ENCODE measurements at places on chromosomes 6 and 20. TPM values are rescaled to one million over a fixed set of nuclear protein-coding genes. Genes with fewer than 3 reads are reported as not detected.

WFDC5 gene
- total RNA-seq: not detected

GRCh38 chr6:14660806-14661579 is 543.4 kb downstream of the CD83 start:
- no peak overlapping the region for H3K4me3 ChIP-seq
- no peak for DNase-seq
- peaks cover 11% of the 10 kb centered on the region for H3K27me3 ChIP-seq
- peaks cover 2% of the 10 kb centered on the region for H3K4me1 ChIP-seq

GRCh38 chr20:38331814-38332213 is 14.5 kb upstream of the LBP start:
- peaks cover 8% of the 10 kb centered on the region for H3K27me3 ChIP-seq
- no peaks in the 10 kb centered on the region for H3K36me3 ChIP-seq
- no peak overlapping the region for H3K4me3 ChIP-seq
- no peak overlapping the region for H3K27ac ChIP-seq

DNA sequence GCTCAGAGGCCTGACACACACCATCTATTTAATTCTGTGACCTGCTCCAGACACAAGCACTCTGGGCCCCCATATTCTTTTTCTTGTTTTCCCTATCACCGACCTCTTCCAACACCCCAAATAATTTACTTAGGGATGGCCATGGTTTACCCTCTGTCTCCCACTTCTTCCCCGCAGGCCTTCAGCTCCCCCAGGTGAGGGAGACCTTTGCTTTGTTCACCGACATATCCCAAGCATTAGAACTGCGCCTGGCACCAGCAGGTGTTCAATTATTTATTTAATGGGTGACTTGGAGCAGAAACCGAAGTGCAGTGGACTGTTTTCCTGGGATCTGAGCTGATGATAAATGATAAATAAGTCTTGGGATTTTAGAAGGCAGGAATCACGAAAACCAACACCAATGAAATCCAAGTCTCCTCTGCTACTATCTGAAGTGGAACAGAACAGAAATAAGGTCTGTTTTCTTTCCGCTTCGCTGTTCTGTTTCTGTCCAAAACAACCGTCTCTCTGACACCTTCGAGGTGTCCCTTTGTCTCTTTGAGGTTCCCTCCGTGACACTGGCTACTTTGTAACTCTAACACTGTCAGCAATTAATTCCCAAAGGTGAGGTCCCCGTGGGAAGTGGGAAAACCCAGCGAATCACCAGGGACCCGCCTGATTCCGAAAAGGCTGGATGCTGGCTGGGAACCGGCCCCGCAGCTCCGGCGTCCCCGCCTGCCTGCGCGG is 1.1 kb upstream of the RIN2 start:
- H3K27me3 ChIP-seq: no peaks in the 10 kb centered on the region
- no peaks in the 10 kb centered on the region for H3K36me3 ChIP-seq
- DNase-seq: no peak

SLC24A3 gene
- total RNA-seq: not detected

DNA sequence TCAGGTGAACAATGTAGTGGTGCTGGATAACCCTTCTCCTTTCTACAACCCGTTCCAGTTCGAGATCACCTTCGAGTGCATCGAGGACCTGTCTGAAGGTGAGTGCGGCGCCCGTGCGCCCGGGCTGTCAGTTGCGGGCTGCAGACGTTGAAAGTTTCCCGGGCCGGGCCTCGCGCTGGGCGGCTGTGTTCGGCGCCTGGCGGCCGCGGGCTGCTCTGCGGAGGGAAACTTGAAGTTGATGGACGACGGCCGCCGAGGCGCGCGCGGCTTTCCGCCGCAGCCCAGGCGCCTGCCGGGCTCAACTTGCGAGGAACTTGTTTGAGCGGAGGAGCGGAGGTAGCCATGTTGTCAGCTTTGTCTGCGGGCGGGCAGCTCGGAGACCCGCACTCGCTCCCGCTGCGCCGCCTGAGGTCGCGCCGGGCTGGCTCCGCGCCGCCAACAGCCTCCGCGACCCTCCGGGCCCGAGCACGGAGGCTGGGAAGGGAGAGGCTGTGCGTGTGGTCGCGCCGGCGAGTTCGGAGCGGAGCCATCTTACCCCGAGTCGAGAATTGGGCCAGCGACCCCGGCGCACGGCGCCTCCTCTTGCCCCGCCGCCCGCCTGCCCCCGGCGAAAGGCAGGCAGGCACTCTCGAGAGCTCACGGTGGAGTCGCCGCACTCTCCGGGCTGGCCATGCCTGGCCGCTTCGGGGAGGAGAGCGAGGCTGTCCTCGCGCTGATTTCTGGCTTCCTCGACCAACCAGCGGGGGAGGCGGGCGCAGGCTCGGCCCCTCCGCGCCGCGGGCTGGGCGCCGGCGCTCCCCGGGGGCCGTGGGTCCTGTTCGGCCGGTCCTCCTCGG is 691 bp downstream of the ASF1A start:
- H3K4me3 ChIP-seq: peak overlapping the region; percentile 56
- 0 out of 2 replicates have a peak, but pooled peaks cover 3% of the 10 kb centered on the region for H3K36me3 ChIP-seq
- H3K27ac ChIP-seq: peak overlapping the region; percentile 85

SRSF12 gene
- not detected for total RNA-seq

GRCh38 chr6:139568956-139569538 is 194.6 kb upstream of the CITED2 start:
- peaks cover 33% of the 10 kb centered on the region for H3K4me1 ChIP-seq
- no peak overlapping the region for H3K4me3 ChIP-seq
- H3K36me3 ChIP-seq: no peaks in the 10 kb centered on the region
- no peak for DNase-seq
- no peaks in the 10 kb centered on the region for H3K27me3 ChIP-seq

PLG gene
- 0.69 TPM for total RNA-seq

MEI4 gene
- total RNA-seq: not detected

RIPPLY2 gene
- not detected for total RNA-seq

DNA sequence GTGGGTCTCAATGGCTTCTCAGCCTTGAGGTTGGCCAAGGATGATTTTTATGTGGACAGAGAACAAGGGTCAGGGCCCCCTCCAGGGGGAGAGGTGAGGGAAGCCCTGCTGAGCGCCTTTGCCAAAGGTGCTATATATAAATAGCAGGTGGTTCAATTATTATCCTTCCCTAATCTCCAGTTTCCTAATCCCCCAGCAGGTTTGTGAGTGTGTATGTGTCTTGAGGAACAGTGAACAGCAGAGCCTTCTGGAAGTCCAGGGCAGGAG is 3.2 kb upstream of the SIRPA start:
- H3K4me3 ChIP-seq: no peak overlapping the region
- H3K4me1 ChIP-seq: peaks cover 17% of the 10 kb centered on the region
- H3K27me3 ChIP-seq: no peaks in the 10 kb centered on the region
- no peak overlapping the region for H3K27ac ChIP-seq

MOG gene
- total RNA-seq: not detected

DNA sequence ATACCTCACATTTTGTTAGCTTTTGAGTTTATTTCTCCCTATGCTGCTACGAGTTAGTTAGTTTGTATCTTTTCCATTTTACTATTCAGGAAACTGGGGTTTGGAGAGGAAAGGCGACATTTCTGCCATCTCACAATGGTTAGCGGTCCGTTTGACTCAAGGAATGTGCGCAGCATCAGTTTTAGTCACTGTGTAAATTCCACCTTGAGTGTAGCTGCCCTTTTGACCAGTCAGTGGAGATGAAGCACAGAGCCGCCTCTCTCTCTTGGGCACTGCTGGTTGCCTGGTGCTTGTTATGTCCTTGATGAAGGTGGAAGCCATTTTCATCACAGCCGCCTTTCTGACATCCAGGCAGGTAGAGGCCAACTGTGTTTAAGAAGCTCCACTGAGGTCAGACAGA is 185.5 kb downstream of the SCP2D1 start:
- H3K36me3 ChIP-seq: no peaks in the 10 kb centered on the region
- no peak overlapping the region for H3K27ac ChIP-seq
- H3K4me1 ChIP-seq: no peaks in the 10 kb centered on the region
- H3K4me3 ChIP-seq: no peak overlapping the region
- H3K27me3 ChIP-seq: no peaks in the 10 kb centered on the region

VWA7 gene
- 14.6 TPM for total RNA-seq

DNA sequence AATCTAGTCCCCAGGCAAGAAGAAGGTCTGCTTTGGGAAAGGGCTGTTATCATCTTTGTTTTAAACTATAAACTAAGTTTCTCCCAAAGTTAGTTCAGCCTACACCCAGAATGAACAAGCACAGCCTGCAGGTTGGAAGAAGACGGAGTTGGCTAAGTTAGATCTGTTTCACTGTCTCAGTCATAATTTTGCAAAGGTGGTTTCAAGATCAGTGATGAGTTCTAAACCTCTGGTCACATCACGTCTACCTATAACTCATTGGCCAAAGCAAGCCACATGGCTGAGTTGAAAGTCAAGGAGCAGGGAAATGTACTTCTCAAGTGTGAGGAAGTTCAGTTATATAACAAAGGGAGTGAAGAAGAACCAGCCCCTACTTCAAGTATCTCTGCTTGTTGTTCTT is 50.5 kb upstream of the ECI2 start:
- H3K27me3 ChIP-seq: no peaks in the 10 kb centered on the region
- DNase-seq: no peak
- H3K36me3 ChIP-seq: no peaks in the 10 kb centered on the region
- no peak overlapping the region for H3K4me3 ChIP-seq
- H3K4me1 ChIP-seq: no peaks in the 10 kb centered on the region

GRCh38 chr6:128310451-128310850 is 209.9 kb downstream of the PTPRK start:
- no peaks in the 10 kb centered on the region for H3K27me3 ChIP-seq
- H3K4me1 ChIP-seq: no peaks in the 10 kb centered on the region
- DNase-seq: no peak
- H3K4me3 ChIP-seq: no peak overlapping the region

GRCh38 chr20:24855848-24856247 is 93.2 kb upstream of the CST7 start:
- no peak overlapping the region for H3K4me3 ChIP-seq
- no peak overlapping the region for H3K27ac ChIP-seq
- H3K27me3 ChIP-seq: no peaks in the 10 kb centered on the region

DNA sequence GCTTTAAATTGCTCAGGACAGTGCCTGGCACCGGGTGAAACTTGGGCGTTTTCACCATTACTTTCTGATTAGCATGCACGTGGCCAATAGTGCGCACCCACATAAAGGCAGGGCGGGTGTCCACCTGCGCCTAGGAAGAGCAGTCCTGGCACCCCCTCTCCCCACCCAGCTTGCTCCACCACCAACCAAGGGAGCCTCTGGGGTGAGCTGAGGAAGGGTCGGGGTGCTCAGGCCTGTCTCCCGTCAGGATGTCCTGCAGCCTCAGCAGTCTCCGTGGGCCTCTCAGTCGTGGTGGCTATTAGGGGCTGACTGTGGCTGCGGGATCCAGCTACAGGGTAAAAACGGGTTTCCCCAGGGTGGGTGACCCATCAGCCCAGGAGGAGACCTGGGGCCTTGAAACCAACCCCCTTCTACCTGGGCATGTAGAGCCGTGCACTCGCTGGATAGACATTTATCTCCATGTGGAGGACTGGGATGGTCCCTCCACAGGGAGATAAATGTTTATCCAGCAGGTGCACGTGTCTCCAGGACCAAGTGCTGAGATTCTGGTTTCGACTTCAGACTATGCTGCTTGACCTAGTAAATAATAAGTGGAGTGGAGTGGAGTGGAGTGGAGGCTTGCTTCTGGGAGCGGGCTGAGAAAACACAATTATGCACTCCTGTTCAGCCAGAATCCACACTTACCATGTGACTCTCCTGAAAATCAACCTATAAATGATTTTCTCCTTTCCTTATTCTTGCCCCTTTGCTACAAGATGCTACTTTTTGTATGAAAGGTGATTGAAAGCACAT is 91.1 kb downstream of the ZDHHC14 start:
- no peak for DNase-seq
- no peaks in the 10 kb centered on the region for H3K36me3 ChIP-seq
- H3K27ac ChIP-seq: no peak overlapping the region
- no peaks in the 10 kb centered on the region for H3K27me3 ChIP-seq
- no peaks in the 10 kb centered on the region for H3K4me1 ChIP-seq

DNA sequence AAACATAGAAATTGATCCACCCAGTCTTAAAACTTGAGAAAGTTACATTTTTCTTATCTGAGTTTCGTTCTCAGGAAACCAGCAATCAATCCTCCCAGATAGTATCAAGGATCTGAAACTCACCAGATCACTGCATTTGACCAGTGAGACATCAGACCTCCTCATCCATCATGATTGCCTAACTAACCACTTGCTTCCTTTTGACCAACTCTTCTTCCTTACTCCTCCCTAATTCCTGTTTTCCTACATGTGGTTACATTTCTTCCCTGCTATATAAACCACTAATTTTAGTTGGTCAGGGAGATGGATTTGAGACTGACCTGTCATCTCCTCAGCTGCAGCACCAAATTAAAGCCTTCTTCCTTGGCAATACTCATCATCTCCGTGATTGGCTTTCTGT is 357.1 kb upstream of the POU3F2 start:
- H3K36me3 ChIP-seq: no peaks in the 10 kb centered on the region
- DNase-seq: no peak
- no peak overlapping the region for H3K27ac ChIP-seq
- H3K4me1 ChIP-seq: no peaks in the 10 kb centered on the region
- no peak overlapping the region for H3K4me3 ChIP-seq
- no peaks in the 10 kb centered on the region for H3K27me3 ChIP-seq

KIAA0408 gene
- total RNA-seq: 0.25 TPM
